GM12864 (cell line): ENCODE measurements at places on chromosomes 3 and 15.

GRCh38 chr15:77563623-77564156 is 69.0 kb downstream of the LINGO1 start:
- no peak for DNase-seq

DNA sequence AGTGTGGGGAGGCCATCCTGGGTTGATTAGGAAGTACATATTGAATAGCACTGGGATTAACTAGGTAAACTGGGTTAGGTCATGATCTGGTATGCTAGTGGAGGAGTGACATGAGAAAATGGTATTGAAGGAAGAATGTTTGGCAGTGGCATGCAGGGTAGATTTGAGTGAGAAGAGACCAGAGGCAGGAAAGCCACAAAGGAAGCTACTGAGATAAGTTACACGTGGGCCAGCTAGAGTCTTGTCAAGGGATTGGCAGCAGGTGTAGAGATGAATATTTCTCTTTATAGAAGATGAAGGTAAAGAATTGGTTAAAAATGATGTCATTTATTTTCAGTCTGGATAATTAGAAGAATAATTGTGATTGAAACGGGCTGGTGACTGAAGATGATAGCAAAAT is 91.0 kb upstream of the TPRG1 start:
- no peak for DNase-seq

DNA sequence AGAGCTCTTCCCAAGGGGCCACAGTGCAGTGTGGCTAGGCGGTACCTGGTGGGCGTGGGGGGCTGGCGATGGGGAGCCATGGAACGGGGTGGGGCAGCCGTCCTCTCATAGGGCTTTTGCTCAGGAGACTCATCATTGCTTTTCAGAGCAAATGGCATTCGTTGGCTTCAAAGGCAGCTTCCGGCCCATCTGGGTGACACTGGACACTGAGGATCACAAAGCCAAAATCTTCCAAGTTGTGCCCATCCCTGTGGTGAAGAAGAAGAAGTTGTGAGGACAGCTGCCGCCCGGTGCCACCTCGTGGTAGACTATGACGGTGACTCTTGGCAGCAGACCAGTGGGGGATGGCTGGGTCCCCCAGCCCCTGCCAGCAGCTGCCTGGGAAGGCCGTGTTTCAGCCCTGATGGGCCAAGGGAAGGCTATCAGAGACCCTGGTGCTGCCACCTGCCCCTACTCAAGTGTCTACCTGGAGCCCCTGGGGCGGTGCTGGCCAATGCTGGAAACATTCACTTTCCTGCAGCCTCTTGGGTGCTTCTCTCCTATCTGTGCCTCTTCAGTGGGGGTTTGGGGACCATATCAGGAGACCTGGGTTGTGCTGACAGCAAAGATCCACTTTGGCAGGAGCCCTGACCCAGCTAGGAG is 40.8 kb downstream of the MESD start:
- no peak for DNase-seq

DNA sequence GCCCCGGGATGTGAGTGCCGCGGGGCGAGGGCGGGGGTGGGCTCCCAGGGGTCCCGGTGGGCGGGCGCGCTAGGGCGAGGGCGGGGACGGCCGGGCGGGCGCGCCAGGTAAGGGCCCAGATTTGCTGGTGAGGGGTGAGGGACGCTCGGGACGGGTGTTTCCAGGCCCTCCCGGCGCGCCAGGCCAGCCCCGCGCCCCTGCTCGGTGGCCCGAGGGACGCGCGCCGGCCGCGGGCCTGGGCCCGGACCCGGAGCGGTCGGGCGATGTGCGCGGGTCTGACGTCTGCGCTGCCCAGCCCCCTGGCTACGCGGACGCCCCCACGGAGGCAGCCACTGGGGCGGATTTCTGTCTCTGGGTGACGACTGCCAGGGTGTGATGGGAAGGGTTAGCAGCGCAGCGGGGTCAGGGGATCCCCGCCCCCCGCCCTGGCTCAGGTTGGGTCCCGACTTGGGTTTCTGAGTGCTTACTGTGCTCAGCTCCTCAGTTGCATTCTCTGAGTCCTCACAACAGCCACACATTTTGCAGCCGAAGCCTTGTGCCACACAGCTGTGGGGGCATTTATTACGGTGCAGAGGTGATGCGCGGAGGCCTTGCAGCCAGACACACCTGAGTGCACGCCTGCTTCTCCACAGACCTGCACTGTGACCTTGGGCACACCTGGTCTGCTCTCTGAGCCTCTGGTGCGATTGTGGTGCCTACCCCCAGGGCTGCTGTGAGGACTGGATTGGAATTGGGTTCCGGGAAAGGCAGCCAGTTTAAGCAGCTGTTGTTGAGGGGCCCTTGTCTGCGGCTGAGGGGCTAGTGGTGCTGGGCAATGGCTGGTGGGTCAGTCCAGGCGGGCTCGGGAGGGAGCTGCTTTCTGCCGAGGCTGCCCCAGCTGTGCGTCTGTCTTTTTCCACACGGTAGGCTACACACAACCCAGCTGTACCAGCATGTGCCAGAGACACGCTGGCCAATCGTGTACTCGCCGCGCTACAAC is 523 bp downstream of the HDAC11 start:
- DNase-seq, result no peak

GRCh38 chr3:105647047-105647446 is 221.8 kb downstream of the CBLB start:
- DNase-seq, result no peak

GRCh38 chr3:17023006-17023664 is 138.4 kb downstream of the PLCL2 start:
- peak; percentile 42 for DNase-seq

- no peak for DNase-seq
Observed at GRCh38 chr3:169658311-169658931, 5.1 kb downstream of the MECOM start.

DNA sequence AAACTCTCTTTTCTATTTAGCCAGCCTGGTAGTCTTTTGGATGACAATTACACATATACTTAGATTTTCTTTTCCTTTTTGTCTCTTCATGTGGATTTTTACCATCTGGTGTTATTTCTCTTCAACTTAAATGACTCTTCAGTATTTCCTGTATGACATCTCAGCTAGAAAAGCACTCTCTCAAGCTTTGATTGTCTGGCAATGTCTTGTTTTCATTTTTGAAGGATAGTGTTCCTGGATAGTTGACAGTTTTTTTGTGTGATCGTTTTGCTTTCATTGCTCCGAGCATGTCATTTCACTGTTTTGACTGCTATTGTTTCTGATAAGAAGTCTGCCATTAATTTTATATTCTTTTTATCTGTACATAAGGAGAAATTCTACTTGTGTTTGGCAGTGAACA is 766.4 kb downstream of the AGBL1 start:
- DNase-seq, result no peak

- peak; percentile 4 for DNase-seq
Observed at GRCh38 chr15:92277776-92278175, 115.9 kb upstream of the ST8SIA2 start.

DNA sequence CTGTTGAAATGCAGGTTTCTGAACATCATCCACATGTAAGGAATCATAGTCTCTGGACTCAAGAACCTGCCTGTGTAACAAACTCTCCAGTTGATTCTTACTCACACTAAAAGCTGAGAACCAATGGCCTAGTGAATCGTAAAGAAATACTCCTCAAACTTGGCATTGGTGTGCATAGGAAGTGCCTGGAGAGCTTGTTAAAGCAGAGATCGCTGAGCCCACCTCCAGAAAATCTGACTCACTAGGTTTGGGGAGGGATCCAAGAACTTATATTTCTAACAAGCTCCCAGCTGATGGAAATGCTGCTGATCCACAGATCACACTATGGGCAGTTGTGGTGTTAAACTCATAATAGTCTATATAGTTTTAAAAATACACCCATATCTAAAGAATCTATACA is 55.8 kb upstream of the LMCD1 start:
- no peak for DNase-seq

DNA sequence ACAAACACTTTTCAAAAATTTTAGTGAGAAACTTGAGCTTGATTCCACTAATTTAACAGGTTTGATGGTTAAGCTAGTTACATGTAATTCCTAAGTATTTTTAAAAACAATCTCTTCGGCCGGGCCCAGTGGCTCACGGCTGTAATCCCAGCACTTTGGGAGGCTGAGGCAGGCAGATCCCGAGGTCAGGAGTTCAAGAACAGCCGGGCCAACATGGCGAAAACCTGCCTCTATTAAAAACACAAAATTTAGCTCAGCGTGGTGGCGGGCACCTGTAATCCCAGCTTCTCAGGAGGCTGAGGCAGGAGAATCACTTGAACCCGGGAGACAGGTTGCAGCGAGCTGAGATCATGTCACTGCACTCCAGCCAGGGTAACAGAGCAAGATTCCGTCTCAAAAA is 25.3 kb downstream of the TRA2B start:
- DNase-seq, result no peak

DNA sequence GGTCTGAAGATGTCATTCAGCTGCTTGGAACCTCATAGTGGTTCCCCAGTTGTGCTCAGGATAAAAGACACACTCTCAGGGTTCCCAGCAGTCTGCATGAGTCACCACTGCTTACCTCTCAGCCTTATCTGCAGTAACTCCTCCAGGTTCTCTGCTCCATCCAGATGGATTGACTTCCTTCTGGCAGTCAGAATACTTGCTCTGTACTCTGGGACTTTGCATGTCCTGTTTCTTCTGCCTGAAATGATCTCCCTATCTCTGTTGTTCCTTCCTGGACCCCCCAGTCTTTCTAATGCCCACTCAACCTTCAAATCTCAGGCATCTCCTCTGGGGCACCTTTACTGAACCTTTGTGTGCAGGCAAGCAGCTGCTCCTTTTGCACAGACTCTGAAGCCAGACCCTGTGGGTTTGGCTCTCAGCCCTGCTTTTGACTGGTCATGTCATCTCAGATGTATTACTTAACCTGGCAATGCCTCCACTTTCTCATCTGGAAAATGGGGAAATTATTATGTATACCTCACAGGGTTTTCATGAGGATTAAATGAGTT is 38.4 kb downstream of the ITPR1 start:
- DNase-seq, result no peak

DNA sequence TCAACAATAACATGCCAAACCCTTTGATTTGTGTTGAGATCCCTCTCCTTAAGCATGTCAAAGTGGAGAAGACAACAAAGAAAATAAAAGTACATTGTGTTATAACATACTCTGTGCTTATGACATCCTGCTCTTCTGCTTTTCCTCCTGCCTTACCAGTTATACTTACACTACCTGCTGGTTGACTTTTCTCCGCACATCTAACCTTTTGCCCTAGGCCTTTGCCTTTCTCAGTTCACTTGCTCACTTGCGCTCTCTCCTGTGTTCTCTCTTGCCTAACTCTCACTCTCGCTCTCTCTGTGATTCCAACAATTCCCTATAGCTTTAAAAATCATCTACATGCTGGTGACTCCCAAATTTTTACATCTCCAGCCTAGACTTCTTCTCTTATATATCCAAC is 5.7 kb downstream of the DNAH12 start:
- no peak for DNase-seq

DNA sequence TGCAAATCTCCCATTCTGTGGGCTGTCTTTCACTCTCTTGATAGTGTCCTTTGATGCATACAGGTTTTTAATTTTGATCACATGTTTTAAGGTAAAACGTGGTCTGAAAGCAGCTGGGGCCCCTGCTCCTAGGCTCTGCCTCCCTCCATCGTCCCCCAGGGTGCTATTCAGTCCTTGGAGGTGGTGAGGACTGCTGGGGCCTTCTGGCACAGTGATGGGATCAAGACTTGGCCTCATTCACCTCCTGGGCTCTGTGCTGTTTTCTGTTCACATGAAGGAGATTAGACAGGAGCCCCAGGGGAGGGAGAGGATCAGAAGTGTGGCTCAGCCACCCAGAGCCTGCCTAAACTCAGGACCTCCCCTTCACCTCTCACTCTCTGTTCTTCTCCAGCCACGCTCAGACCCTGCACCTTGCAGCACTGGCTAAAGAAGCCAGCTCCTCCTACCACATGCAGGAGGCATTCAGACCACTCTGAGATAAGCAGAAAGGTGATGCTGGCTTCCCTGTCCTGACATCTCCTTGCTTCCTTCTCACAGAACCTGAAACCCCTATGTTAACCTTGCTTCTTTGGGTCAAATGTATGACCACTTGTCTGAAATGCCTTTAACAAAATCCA is 43.9 kb downstream of the PAQR5 start:
- DNase-seq, result no peak

DNA sequence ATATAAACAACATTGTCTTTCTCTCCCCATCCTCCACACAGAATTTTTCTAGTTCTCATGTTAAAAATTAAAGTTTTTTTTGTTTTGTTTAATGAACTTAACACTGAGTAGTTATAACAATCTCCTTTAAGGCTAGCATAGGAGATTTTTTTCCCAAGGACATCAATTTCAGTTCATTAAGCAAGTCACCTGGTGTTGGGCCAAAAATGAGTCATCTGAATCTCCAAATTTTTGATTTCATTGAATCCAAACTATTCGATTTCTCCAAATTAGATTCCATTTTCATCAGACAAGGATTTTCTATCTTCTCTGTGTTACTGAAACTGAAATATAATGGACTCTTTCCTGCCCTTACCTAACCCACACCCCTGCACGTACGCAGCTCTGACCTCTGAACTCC is 631.4 kb upstream of the MDFIC2 start:
- DNase-seq, result no peak

DNA sequence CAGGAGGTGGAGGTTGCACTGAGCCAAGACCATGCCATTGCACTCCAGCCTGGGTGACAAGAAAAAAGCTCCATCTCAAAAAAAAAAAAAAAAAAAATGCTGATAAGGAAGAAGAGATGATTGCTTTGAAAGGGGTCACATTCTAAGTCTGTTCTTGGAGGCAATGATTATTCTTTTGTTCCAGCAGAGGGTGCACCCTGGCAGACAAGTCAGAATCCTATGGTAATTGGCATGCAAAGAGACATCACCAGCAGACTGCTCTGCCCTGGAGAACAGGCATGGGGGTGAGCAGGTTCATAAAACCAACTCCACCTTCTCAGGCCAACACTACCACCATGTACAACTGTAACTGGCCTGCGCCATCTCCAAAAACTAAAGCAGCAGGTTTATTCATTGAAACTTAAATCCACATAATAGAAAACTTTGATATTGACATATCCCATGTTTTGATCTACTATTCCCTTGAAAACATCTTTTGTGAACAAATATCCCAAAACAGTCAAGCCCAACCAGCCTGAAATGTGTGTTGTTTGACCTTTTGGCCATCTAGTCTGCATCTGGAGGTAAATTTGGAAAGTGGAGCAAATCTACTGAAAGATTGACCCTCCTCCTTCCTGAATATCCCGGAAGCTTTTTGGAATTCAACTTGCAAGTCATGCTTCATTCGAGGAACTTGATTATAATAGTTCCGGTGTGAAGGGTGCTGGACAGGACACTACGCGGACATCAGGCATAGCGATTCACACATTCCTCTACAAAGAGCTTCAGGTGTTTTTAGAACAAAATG is 100.3 kb downstream of the MECOM start:
- DNase-seq, result no peak

GRCh38 chr15:66151809-66152208 is 101.7 kb downstream of the MEGF11 start:
- no peak for DNase-seq

GRCh38 chr3:49641921-49642707 is 32.0 kb upstream of the APEH start:
- no peak for DNase-seq

DNA sequence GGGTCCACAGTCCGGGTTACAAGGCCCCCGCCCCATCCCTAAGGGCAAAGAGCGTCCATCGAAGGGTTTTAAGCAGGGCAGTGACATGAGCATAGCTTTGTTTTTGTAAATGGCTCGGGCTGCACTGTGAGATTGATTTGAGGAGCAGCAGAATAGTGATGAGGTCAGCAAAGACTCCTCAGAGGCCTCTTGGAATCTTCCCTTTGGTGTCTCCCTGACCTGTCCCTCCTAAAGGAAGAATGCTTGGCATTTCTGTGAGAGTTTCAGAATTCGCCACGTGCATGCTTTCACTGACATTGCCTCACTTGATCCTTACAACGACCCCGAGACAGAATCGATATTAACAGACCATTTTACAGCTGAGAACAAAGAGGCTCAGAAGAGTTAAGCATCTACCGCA is 20.3 kb downstream of the LAMP3 start:
- DNase-seq, result no peak
